ENCODE measurements at places on chromosomes 5 and 9.

DNA sequence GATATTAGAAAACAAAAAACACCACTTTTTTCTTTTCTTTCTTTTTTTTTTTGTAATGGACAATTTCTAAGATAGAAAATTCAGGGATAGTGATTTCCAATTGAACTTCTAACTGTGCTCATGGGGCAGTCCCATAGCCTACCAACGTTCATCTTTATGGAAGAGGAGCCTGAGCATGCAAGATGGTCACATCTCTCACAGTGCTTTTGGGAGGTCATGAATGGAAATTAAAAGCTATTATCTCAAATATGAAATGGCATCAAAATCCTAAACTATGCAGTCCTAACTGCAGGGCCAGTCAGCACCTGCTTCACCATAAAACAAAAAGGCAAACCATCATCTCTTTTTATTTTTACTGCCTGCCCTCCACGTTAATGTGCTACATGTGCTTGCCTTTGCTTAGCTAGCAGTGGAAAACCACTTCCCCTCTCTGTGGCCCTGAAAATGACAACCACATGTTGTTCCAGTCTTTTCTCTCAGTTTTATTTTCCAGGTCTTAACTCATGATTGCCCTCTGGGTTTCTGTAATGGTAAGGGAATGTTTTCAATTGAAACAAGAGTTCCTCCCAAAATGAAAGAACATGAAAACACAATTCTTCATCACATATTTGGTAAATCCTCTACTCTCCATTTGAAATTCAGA lies 16.7 kb downstream of the IFNB1 start:
- DNase-seq = no peak

GRCh38 chr5:58759745-58760144 lies 176.9 kb downstream of the RAB3C start:
- peak; percentile 33 for DNase-seq

GRCh38 chr5:178107756-178108310 lies 5.5 kb upstream of the N4BP3 start:
- DNase-seq = no peak

GRCh38 chr5:113340537-113340936 lies 94.3 kb downstream of the TSSK1B start:
- no peak for DNase-seq

DNA sequence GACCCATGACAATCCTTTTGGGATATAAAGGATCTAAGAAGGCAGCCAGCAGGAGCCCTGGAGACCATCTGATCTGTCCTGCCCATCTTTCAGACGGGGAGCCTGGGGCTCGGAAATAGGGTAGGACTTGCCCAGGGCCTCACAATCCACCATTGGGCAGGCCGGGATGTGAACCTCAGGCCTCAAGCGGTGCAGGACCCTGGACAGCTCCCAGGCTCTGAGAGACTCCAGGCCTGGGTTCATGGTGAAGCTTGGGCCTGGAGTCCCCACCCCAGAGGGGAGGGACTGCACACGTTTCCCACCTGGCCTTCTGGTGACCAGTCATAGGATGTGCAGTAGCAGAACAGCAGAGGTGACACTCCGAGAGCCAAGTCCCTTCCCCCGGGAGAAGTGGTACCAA lies 36.6 kb upstream of the RAPGEF1 start:
- no peak for DNase-seq

DNA sequence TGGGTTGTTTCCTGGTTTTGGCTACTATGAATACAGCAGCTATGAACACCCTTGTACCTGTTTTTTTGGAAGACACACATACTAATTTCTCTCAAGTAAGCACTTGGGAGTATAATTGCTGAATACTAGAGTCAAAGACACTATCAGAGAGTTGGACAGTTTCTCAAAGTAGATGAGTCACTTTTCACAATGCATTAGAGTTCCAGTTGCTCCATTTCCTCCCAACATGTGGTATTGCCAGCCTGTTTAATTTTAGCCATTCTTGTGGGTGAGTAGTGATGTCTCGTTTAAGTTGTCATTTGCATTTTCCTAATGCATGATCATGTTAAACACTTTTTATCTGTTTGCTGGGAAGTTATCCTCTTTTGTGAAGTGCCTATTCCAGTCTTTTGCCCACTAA lies 81.6 kb upstream of the GDNF start:
- no peak for DNase-seq

- no peak for DNase-seq
Observed at GRCh38 chr5:60230456-60230855, 336.9 kb upstream of the PDE4D start.

DNA sequence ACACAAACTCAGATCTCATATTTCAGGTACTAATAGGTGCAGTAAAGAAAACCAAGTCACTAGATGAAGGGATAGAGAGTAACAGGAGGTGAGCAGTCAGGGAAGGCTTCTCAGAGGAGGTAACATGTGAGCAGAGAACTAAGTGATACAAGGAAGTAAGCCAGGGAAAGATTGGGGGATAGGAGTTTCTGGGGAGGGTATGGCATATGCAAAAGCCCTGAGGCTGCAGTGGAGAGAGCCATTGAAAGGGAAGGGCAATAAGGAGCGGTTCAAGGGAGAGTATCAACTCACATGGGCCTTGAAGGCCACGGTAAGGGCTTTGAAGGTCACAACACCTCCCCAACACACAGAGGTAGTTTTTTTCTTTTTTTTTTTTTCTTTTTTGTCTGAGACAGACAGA lies 6.9 kb downstream of the OLFML2A start:
- DNase-seq = no peak

DNA sequence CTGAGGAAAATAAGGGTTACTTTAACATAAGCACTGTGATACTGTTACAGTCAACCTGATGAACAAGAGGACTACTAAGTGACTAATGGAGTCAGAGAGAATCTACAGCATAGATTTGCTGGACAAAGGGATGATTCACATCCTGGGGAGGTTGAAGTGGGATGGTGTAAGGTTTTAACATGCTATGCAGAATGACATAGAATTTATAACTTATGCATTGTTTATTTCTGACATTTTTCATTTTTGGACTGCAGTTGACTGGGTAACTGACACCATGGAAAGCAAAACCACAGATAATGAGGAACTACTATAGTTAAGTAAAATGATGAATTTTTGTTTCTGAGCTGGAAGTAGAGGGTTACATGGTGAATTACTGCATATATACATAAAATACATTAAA lies 389.2 kb downstream of the MAT2B start:
- no peak for DNase-seq

GRCh38 chr5:15938961-15939360 lies 240.6 kb downstream of the MARCHF11 start:
- no peak for DNase-seq
